ENCODE measurements at places on chromosomes 12 and 14. TPM values are rescaled to one million over a fixed set of nuclear protein-coding genes. Genes with fewer than 3 reads are reported as not detected.

The SIX4 gene
- total RNA-seq, result 18.3 TPM

The ENDOU gene
- total RNA-seq, result 0.17 TPM

The CLEC2A gene
- not detected for total RNA-seq

The LBHD2 gene
- not detected for total RNA-seq

The GPR68 gene
- total RNA-seq, result 0.26 TPM

The RTL1 gene
- total RNA-seq, result not detected

The AICDA gene
- total RNA-seq, result not detected

The GLI1 gene
- total RNA-seq, result 2.0 TPM

The KITLG gene
- total RNA-seq, result 64.6 TPM

The NOVA1 gene
- 5.1 TPM for total RNA-seq

The KRT77 gene
- not detected for total RNA-seq

The SETD1B gene
- 3.5 TPM for total RNA-seq

The BATF gene
- 0.51 TPM for total RNA-seq
